Central memory CD8-positive, alpha-beta T cell (primary cell): ENCODE measurements at places on chromosomes 12 and 14.

DNA sequence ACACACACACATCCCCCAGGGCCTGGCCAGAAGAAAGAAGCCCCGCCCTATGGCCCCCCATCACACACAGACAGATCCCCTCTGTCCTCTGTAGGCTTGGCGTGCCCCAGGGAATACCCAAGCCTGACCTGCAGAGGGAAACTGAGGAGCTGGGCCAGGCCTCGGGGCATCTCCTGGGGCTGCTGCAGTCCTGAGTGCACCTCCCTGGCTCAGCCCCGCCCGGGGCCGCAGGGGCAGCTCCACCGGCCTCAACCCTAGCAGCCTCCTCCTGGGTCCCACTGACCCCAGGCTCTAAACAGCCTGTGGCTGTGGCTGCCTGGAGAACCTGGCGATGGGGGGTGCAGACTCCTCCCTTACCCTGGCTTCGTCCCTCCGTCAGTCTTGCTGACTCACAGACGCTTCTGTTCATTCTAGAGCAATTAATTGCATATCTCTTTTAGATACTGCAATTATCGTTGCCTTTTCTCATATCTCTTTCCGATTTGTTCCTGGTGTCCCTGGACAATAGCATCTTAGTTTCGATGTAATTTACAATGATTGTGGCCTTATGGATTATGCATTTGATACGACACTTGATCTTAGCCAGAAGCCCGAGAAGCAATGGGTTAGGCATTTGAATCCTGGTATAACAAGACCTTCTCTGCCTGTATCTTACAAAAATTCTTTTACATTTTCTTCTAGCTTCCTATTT, 45.8 kb upstream of the EIF5 start:
- H3K36me3 ChIP-seq: no peaks in the 10 kb centered on the region
- no peak overlapping the region for H3K27ac ChIP-seq
- no peak for DNase-seq

DNA sequence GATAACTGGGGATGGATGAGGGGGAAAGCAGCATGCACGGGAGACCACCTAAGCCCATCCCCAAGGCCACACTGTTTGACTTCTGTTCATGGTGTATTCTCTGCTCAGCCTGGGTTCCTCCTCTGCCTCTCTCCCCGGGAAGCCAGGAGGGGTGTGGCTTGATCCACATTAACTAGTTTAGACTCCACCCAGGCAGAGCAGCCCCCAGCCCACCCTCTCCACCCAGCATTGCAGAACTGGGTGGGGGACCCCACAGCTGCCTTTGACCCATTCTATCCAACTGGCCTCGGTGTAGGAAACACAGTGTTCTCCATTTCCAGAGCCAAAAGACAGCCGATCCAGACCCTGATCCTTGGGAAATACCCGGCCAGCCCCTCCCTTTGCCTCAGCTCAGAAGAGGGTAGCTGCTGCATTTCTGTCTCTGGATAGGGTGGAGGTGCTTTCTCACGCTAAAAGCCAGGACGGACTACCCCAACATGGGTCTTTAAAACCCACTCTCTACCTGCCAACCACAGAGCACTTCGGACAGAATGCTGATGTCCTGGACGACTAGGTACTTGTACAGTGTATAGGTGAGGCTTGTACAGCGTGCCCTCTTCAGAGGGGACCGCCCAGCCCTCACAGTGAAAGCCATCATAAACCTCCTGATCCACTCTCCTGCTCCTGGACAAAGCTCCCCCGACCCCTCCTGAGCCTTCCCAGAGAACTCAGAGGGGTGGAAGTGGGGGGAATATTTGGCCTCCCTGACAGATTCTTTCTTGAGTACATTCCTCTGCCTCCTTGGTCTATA, 9.4 kb downstream of the SPRYD3 start:
- H3K4me3 ChIP-seq: no peak overlapping the region
- peak overlapping the region; percentile 41 for H3K27ac ChIP-seq
- no peaks in the 10 kb centered on the region for H3K27me3 ChIP-seq
- H3K4me1 ChIP-seq: peaks cover 42% of the 10 kb centered on the region
- peaks cover 44% of the 10 kb centered on the region for H3K36me3 ChIP-seq

GRCh38 chr12:124388679-124389137, 93.8 kb downstream of the RFLNA start:
- H3K36me3 ChIP-seq: peaks cover 19% of the 10 kb centered on the region
- H3K4me3 ChIP-seq: peak overlapping the region; percentile 64
- H3K4me1 ChIP-seq: peaks cover 33% of the 10 kb centered on the region

GRCh38 chr14:91119556-91120311, 5.9 kb downstream of the DGLUCY start:
- peak overlapping the region; percentile 92 for H3K27ac ChIP-seq
- H3K4me1 ChIP-seq: peaks cover 62% of the 10 kb centered on the region
- DNase-seq: no peak
- peak overlapping the region; percentile 23 for H3K4me3 ChIP-seq
- no peaks in the 10 kb centered on the region for H3K27me3 ChIP-seq
- H3K36me3 ChIP-seq: peaks cover 16% of the 10 kb centered on the region

DNA sequence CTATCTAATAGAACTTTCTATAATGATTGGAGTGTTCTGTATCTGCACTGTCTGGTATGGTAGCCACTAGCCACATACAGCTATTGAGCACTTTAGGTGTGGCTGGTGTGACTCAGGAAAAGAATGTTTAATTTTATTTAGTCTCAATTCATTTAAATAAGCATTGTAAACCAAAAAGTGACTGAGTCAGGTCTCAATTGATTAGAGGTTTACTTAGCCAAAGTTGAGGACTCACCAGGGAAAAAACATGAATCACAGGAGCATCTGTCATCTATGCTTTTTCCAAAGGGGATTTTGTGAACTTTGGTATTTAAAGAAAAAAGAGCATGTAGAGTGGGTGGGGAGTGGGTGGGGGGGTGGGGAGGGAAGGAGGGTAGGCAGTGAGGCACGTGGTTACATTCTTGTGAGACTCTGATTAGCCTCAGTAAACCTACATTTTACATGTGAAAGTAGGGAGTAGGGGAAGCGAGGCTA, 473.1 kb downstream of the ATP23 start:
- H3K27ac ChIP-seq: no peak overlapping the region
- H3K27me3 ChIP-seq: peaks cover 3% of the 10 kb centered on the region
- DNase-seq: no peak

DNA sequence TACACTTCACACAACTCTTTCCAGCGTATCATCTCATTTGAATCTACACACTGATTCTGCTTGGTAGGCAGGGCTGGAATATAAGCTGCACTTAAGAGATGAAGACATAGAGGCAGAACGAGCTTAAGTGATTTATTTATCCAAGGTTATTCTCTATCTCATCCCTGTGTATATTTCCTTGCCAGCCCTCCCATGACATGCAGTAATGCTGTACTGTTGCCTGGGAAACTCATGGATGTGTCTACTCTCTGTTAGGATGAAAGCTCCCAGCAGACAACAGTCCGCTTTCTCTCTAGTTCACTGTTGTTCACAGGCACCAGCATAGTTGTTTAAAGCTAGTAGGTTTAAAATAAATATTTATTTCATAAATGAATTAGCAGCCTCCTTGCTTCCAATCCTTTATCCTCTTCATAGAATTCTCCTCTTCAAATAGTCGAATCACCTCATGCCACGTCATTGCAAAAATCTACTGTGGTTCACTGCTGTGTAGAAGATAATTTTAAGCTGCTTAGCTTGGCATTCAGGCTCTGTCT, 25.4 kb downstream of the FGF6 start:
- H3K4me1 ChIP-seq: no peaks in the 10 kb centered on the region
- no peak overlapping the region for H3K27ac ChIP-seq
- H3K27me3 ChIP-seq: peaks cover 42% of the 10 kb centered on the region
- H3K36me3 ChIP-seq: no peaks in the 10 kb centered on the region
- no peak for DNase-seq

DNA sequence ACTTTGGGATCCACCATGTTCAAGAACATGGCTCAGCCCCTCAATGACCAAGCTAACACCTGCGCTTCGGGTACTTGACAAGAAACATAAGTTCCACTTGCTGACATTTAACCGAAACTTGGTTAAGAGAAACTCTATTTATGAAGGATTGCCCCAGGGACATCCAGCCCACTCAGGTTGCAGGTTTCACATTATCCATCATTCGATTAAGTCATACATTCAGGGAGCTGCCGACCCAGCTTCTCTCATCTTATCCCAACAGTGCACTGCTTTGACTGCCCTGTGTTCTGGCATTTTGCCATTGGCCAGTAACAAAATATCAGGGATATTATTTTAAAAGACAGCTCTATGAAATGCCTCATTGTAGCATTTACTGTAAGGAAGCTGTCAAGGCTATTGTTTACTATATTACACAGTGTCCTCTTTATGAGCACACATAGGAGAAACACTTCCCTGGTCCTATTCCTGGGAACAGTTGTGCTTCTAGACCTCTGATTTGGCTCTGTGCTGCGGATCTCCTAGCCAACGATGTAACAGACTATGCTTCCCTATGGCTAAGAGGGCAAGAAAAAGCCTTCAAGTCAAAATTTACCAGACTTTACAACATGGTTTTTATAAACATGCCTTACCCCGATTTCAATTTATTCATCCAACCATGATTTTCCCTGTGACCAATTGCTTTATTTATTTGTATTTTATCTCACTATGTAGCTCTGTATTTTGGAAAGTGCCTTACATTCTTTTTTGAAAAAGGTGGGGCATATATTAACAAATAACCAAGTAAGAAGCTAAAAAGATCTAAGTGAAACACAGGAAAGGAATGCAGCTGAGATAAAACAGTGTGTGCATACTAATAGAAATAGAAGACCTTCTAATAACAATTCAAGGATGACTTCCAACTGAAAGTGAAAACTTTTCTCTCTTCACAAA, 109.3 kb downstream of the ITPR2 start:
- H3K36me3 ChIP-seq: peaks cover 3% of the 10 kb centered on the region
- H3K27ac ChIP-seq: no peak overlapping the region
- peaks cover 11% of the 10 kb centered on the region for H3K4me1 ChIP-seq

DNA sequence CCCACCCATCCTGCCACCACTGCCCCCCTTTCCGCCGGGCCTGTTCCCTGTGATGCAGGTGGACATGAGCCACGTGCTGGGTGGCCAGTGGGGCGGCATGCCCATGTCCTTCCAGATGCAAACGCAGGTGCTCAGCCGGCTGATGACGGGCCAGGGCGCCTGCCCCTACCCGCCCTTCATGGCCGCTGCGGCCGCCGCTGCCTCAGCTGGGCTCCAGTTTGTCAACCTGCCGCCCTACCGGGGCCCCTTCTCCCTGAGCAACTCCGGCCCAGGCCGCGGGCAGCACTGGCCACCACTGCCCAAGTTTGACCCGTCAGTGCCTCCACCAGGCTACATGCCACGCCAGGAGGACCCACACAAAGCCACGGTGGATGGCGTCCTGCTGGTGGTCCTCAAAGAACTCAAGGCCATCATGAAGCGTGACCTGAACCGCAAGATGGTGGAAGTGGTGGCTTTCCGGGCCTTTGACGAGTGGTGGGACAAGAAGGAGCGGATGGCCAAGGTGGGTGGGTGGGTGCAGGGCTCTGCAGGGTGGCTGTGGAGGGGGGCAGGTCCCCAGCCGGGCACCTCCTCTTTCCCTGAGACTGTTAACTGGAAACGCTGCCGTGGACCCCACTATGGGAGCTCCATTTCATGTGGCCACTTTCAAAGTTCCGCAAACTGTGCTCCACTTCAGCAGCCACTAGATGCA, 10.8 kb downstream of the SETD1B start:
- H3K36me3 ChIP-seq: peaks cover 75% of the 10 kb centered on the region

- H3K27ac ChIP-seq: peak overlapping the region; percentile 95
- DNase-seq: no peak
- H3K36me3 ChIP-seq: peaks cover 77% of the 10 kb centered on the region
- peaks cover 50% of the 10 kb centered on the region for H3K4me1 ChIP-seq
These were observed 1.2 kb downstream of the CDKN1B start for GRCh38 chr12:12718381-12718759.

GRCh38 chr12:115710104-115710564, 567.4 kb downstream of the MED13L start:
- no peaks in the 10 kb centered on the region for H3K27me3 ChIP-seq
- no peak overlapping the region for H3K4me3 ChIP-seq
- no peaks in the 10 kb centered on the region for H3K36me3 ChIP-seq
- no peak for DNase-seq
- H3K4me1 ChIP-seq: no peaks in the 10 kb centered on the region
- no peak overlapping the region for H3K27ac ChIP-seq

DNA sequence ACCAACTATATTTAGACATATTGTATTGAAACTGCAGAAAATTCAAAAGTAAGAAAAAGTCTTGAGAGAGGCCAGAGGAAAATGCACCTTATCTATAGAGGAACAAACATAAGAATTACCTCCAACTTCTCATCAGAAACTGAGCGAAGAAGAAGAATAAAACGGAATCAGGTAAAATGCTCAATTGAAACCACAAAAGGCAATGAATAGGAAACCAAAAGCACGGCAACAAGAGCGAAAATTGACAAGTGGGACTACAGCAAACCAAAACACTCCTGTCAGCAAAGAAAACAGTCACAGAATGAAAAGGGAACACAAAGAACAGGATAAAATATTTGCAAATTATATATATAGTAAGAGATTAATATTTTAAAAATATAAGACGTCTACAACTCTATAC, 61.9 kb upstream of the PARP11 start:
- DNase-seq: no peak
- H3K4me1 ChIP-seq: peaks cover 9% of the 10 kb centered on the region
- H3K36me3 ChIP-seq: no peaks in the 10 kb centered on the region
- peak overlapping the region; percentile 18 for H3K4me3 ChIP-seq
- peaks cover 54% of the 10 kb centered on the region for H3K27me3 ChIP-seq

DNA sequence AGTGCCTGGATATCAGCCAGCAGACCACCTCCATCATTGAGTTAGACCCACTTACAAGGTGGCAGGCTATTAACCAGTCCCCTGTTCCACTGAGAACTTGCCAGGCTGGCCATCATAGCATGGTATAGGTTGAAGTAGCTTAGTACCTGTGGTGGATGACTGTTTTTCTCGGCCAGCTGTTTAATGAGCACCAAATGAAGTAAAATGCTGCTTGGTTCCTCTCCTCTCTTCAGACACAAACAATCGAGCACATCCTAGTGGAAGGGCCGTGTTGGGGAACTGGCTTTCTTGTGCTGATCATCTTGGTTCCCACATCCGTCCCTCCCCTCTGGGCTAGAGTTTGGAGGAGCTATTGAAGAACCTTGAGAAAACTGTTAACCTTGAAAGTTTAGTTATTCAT, 486.2 kb downstream of the RAD51B start:
- H3K4me3 ChIP-seq: no peak overlapping the region
- no peak overlapping the region for H3K27ac ChIP-seq
- no peak for DNase-seq
- no peaks in the 10 kb centered on the region for H3K27me3 ChIP-seq
- no peaks in the 10 kb centered on the region for H3K4me1 ChIP-seq

- H3K4me3 ChIP-seq: no peak overlapping the region
- DNase-seq: no peak
- no peaks in the 10 kb centered on the region for H3K36me3 ChIP-seq
- H3K27me3 ChIP-seq: peaks cover 12% of the 10 kb centered on the region
- no peaks in the 10 kb centered on the region for H3K4me1 ChIP-seq
These were observed 31.1 kb downstream of the PLEKHH1 start for GRCh38 chr14:67564236-67564635.
